ENCODE measurements at places on chromosomes 2 and 18.

- no peak for DNase-seq
Measured at GRCh38 chr2:138335036-138335435, 166.5 kb upstream of the SPOPL start.

DNA sequence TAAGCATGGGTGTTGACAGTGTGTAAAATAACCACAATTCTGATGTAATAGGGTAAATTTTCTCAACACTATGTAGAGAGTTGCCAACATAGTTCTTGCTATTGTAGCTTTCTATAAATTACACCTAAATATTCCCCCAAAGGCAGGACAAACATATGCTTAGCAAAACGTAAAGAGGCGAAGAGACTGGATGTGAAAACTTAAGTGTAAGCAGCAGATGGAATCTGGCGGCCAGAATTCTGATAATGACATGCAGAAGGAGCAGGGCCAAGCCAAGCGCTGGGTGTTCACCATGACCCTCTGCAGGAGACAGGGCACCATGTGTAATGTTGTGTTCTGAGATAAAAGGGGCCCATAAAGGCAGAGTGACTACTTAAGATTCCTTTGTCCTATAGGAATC, 105.2 kb upstream of the ZNF521 start:
- DNase-seq = no peak

DNA sequence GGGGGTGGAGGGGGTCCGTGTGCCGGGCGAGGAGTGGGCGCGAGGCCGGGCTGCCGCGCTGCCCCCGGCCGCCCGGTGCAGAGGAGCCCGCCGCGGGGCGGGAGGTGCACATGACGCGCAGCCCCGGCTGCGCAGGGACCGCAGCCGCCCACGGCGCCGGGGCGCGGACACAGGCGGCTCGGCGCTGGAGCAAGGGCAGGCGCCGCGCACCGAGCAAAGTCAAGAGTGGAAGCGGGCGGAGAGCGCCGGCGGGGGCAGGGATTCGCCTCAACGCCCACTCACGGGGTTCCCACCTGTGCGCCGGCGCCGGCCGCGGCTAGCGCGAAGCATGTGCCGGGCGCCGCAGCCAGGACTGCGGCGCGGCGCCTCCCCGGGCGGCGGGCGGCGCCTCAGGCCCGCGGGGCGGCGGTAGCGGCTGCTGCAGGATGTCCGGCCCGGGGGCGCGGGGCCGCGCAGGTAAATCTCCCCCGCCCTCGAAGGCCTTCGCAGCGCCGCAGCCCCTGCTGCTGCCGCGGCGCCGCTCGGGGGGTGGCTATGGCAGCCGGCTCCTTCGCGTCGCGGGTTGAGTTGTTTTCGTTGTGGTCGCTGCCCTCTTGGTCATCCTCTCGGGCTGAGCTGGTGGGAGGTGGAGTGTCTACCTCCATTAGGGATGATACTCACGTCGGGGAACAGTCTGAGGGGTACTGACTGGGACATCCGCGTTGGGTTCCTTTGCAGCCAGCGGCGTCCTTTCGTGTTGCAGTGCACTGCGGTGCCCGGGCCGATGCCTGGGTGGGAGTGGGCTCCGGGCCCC, 216.3 kb upstream of the DTNA start:
- DNase-seq = no peak

- no peak for DNase-seq
Measured at GRCh38 chr2:79389481-79389880, 123.4 kb upstream of the CTNNA2 start.

- DNase-seq = no peak
Measured at GRCh38 chr2:10274376-10274775, 28.3 kb upstream of the HPCAL1 start.

GRCh38 chr2:168211664-168212163, 35.7 kb downstream of the STK39 start:
- no peak for DNase-seq

DNA sequence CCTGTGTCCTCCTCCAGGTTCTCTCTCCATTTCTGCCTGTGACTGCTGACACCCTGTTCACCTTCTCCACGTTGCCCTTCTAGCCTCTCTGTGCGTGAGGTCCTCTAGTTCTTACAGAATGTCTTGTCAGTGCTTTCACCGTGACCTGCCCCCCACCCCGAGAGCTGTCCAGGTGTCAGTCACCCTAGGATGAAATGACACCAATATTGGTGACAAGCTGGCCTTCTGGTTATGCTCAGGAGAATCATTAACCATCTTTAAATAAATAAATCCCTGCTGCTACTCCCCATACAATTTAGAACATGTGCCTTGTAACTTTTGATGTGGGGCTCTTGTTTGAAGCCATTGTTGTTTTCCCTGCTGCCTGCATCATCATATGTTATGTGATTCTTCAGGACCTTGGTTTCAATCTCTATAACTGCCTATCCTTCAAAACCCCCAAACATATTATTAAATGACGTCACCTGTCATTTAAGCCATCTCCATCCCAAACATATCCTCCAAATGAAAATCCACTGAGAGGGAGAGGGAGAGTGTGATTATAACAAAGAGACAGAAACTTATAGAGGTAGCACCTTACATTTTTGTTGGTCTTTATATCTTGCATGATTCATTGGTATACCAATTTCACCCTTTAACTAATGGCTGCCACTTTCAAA, 496.3 kb downstream of the PARD3B start:
- DNase-seq = no peak

GRCh38 chr2:127072970-127073369, 34.0 kb downstream of the BIN1 start:
- DNase-seq = no peak

DNA sequence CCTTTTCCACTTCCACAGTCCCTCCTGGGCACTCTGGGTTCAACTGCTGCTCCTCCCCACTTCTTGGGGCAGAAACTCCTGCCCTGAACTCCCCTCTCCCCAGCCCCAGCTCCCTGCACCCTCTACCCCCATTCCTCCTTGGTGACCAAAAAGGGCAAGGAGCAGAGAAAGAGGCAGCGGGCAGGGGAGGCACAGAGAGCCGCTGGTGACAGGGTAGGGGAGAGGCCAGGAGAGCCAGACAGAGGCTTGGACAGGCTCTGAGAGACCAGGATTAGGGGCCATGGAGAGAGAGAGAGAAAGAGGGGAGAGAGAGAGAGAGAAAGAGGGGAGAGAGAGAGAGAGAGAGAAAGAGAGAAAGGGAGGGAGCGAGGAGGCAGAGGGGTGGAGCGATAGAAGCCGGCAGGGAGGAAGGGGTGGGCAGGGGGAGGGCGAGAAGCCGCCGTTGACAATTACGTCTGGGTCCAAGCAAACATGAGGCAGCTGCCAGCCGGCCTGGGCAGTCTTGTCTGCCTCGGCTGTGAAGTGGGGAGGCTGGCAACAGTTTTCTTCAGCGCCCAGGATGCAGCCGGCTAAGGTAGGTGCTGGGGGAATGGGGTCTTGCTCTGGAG, at the start of gene KCNIP3:
KCNIP3 (plus strand) TSS at position 468 of the 608 bp plus-strand sequence; CDS start at position 560, 92 bp downstream.
- DNase-seq = no peak

- no peak for DNase-seq
Measured at GRCh38 chr2:224781400-224781799, 65.2 kb upstream of the CCDC195 start.

GRCh38 chr18:21949326-21950015, 208.9 kb downstream of the MIB1 start:
- DNase-seq = no peak

- DNase-seq = no peak
Measured at GRCh38 chr2:144249035-144249637, 270.8 kb downstream of the ZEB2 start.

DNA sequence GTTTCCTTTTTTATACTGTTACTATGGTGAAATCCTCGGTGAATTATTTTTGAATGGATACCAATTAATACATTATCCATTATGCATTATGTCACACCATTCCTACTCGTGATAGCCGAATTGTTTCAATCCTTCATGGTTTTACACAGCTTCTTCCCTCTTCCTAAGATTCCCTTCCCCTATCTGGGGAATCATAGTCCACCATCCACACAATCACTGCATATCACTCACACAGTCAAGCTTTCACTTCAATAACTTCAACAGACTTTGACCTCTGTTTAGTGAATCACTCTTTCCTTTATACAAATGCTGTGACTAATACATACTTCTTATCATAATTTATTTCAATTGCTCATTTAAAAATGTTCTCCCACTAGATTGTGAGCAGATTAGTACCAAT, 1108.1 kb upstream of the LRRTM1 start:
- DNase-seq = no peak

- no peak for DNase-seq
Measured at GRCh38 chr2:218345491-218346236, 11.0 kb upstream of the CATIP start.

DNA sequence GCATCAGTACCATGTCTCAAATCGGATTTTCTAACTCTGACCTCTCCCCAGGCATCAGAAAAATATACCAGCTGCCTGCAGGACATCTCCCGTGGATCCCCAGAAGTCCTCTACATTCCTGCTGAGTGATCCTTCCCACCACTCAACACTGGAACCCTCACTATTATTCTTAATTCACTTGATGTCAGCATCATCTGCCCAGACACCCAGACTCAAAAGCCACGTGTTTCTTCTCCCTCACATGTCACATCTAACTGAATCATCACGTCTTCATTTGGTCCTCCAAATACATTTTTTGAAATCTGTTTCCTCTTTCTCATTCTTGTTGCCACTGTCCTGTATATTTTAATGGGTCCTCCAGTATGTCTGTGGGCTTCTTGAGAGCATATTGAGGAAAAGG, 218.6 kb downstream of the HRH4 start:
- DNase-seq = no peak

- DNase-seq = no peak
Measured at GRCh38 chr2:85649201-85650190, 18.5 kb downstream of the SFTPB start.

DNA sequence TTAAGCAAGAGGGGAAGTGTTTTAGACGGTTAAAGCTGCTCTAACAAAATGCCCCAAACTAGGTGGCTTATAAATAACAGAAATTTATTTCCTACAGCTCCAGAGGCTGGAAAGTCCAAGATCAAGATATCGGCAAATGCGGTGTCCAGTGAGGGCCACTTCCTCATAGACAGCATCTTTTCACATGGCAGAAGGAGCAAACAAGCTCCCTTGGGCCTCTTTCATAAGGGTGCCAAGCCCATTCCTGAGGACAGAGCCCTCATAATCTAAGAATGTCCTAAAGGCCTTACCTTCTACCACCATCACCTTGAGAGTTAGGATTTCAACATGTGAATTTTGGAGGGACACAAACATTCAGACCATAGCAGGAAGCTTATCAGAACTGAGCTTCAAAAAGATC, 57.3 kb upstream of the PPP1CB start:
- DNase-seq = no peak

DNA sequence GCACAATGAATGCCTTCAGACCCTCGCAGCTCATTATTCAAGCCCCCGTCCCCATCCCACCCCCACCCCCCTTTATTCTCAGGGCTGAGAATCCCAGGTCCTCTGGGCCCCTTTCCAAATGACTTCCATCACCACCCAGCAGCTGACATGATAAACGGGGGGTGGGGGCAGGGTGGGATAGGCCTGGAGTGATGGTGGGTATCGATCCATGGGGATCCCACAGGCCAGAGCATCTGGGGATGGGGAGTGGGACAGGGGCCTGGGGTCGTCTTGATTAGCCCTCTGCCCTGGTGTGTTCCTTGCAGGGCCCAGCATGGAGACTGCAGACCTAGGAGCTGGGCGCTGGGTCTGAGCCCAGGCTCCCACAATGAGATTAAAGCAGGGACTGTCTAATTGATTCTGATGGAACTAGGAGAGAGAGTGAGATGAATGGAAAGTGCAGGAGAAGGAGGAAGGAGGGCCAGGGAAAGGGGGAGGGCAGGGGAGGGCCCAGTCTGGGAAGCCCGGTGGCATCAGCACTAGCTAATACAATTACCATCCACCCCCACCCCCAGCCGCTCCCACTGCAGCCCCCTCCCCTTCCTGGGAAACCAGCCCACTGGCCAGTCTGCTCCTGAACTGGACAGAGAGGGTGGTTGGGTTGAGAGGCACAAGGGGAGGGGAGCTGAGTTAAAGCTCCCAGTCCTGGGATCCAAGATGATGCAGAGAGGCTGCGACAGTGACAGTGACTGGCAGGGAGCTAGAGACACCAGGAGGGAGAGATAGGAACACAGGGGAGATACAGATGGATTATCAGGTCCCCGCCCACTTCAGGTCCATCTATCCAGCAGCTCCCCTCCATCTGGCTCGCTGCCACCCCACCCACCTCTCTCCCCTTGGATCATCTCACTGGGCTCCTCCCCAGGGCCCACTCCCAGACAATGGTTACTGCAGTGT, 13.1 kb upstream of the TNS1 start:
- no peak for DNase-seq

DNA sequence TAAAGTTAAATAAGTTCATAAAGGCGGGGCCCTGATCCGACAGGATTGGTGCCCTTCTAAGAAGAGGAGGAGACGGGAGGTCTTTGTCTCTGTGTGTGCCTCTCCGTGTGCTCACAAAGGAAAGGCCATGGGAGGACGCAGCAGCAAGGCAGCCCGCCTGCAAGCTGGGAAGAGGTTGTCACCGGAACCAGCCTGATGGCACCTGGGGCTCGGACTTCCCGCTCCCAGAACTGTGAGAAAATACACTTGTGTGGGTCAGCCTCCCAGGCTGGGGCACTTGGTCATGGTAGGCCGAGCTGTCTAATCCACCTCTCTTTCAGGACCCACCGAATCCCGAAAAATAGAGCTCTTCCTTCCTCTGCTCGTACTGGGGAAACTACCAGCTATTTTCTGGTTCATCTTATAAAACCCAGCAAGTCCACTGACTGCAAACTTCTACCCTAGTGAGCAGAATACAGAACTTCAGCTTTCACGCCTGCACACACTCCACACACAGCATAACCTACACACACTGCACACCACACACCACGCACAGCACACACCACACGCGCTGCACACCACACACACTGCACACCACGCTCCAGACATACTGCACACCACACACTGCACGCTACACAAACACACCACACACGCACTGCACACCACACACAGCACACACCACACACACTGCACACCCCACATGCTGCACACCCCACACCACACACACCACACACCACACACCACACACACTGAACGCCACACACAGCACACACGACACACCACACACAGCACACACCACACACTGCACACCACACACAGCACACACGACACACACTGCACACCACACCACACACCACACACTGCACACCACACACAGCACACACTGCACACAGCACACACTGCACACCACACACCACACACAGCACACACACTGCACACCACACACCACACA, 58.1 kb downstream of the ASB1 start:
- no peak for DNase-seq

GRCh38 chr2:221335219-221335752, 236.8 kb downstream of the EPHA4 start:
- no peak for DNase-seq

DNA sequence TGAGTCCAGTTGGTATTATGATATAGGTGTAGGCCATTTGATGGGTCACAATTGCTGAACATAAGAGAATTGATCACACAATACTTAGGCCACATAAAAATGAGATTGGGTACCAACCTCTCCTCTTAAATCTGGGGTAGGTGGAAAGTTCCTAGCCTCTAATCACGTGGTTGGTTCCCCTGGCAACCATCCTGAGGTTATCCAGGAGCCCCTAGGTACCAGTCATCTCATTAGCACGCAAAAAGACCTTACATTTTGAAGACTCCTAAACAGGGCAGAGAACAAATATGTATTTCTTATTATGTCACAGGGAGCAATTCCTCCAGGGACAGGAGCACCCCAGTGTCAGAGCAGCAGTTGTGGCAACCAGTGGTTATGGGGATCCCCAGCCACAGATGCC, 12.7 kb upstream of the SELENOI start:
- DNase-seq = no peak

GRCh38 chr18:60358516-60358915, 14.1 kb downstream of the MC4R start:
- DNase-seq = no peak
